ENCODE measurements at places on chromosomes 5 and 9. TPM values are rescaled to one million over a fixed set of nuclear protein-coding genes. Genes with fewer than 3 reads are reported as not detected.

The ACTBL2 gene
- 0.11 TPM for total RNA-seq

The RIMOC1 gene
- total RNA-seq, result 20.4 TPM

The CNTNAP3B gene
- not detected for total RNA-seq

The SSBP2 gene
- total RNA-seq, result 25.5 TPM

All from GM23248 (cell line).